ENCODE measurements at places on chromosomes 2 and 18.

- DNase-seq: no peak
Measured at GRCh38 chr2:33069894-33070651, 123.3 kb downstream of the LTBP1 start.

- DNase-seq: no peak
Measured at GRCh38 chr2:9983401-9984216, 32.1 kb downstream of the GRHL1 start.

- no peak for DNase-seq
Measured at GRCh38 chr2:30078521-30078920, 68.3 kb upstream of the YPEL5 start.

DNA sequence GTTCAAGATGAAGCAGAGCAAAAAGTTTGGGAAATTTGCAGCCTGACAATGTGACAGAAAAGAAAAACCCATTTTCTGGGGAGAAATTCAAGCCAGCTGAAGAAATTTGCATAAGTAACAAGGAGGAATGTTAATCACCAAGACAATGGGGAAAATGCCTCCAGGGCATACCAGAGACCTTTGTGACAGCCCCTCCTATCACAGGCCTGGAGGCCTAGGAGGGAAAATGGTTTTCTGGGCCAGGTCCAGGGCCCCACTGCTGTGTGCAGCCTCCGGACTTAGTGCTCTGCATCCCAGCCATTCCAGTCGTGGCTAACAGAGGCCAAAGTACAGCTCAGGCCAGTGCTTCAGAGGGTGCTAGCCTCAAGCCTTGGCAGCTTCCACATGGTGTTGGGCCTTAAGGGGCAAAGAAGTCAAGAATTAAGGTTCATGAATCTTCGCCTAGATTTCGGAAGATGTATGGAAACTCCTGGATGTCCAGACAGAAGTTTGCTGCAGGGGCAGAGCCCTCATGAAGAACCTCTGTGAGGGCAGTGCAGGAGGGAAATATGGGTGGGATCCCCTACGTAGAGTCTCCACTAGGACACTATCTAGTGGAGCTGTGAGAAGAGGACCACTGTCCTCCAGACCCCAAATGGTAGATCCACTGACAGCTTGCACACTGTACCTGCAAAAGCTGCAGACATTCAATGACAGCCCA, 314.1 kb upstream of the TRIB2 start:
- no peak for DNase-seq

DNA sequence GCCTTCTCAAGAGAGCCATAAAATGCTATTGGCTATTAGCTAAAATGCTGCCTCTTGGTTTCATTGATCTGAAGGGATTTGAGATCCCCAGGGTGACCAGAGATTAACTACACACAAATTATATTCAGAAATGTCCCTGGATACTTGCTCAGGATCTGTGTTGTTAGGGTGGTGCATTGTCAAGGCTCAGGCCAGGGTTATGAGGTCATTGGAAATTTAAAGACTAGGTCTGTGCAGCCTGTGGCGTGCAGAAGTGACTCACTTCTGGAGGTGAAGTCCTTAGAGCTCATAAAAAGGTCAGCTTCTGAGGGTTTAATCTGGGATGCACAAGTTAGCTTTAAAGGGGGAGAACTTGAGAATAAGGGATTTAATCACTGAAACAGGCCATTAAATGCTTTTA, 23.5 kb downstream of the LRRTM1 start:
- no peak for DNase-seq

DNA sequence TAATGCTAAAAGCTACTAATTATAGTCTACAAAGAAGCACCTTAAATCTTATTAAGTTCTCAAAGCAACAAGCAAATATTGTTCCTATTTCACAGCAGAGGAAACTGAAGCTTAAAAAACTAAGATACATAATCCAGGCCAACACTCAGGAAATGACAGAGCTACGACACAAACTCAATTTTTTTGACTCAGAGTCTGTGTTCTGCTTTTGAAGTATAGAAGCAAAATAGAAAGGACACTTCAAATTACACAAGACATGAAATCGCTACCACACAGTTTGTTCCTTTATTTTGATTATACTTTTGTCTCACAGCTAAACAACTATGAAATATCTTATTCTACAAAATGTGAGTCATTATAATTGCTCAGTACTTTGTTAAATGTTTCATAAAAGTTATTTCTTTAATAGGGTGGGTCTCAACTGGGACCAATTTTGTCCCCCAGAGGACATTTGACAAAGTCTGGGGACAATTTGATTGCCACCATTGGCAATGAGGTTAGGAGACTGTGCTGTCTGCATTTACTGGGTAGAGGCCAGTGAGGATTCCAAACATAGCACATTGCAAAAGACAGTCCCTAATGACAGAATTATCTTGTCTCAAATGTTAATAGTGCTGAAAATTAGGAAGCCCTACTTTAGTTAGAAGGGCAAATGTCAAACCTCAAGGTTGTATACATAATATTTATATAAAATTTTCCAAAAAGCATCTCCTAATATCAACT, 101.5 kb upstream of the GRB14 start:
- no peak for DNase-seq

GRCh38 chr2:44548221-44549098, 186.7 kb downstream of the CAMKMT start:
- DNase-seq: no peak

DNA sequence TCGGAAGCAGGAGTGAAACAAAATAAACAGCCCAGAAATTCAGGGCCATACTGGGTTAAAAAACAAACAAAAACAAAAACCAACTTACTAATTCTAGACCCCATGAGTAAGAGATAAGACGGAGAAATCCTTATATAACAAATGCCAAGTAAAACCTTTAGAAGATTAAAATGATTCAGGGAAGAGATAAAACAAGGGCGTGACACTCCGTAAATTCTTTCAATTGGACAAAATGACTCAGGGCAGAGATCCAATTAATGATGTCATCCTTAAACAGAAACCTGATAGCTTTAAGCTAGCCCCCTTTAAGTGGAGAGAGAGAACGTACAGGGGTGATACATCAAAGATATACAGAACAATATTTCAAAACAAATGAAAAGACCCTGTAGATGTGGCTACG, 317.4 kb downstream of the NBAS start:
- no peak for DNase-seq

GRCh38 chr18:46237891-46238290, 133.7 kb downstream of the HAUS1 start:
- no peak for DNase-seq

GRCh38 chr2:189530965-189531637, 49.5 kb downstream of the SLC40A1 start:
- DNase-seq: no peak

- peak; percentile 34 for DNase-seq
Measured at GRCh38 chr18:12904012-12904516, 20.0 kb upstream of the PTPN2 start.

GRCh38 chr18:76752400-76752799, 70.0 kb upstream of the ZNF236 start:
- no peak for DNase-seq

- no peak for DNase-seq
Measured at GRCh38 chr18:9421901-9422327, 53.4 kb upstream of the RALBP1 start.

GRCh38 chr2:197804758-197805714, 643 bp downstream of the PLCL1 start:
- DNase-seq: no peak

DNA sequence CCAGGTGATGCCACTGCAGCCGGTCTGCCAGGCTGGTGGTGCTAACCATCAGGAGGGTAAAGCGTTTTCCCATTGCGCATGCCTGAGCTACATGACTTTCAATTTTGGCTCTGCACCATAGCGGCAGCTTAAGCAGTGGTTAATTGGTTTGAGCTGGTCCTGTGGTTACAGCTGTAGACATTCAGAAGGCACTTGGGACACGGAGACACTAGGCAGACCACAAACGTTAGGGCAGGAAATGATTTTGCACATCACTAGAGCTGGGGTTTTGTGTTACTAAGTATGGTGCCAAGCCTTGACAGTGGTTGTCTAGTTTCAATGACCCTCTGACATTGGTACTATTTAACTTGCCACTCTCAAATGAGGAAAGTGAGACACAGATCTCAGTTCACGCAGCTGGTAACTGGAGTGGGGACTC, 28.9 kb upstream of the CNOT11 start:
- DNase-seq: peak; percentile 10

DNA sequence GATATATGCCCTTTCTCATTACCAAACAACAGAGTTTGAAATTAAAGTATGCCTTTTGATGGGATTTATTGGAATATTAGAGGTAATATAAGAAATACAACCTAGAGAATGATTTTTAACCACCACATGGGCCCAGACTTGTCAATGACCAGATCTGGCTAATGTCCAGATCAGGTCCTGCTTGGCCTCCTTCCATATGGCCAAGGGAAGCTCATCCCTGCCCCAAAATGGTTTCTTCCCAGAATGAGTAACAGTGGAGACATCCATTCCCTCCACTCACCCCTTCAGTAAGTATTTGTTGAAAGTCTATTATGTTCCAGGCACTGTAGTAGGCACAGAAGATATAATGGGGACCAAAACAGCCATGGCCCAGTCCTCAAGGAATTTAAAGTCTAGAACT, 54.9 kb downstream of the ANTXR1 start:
- no peak for DNase-seq

DNA sequence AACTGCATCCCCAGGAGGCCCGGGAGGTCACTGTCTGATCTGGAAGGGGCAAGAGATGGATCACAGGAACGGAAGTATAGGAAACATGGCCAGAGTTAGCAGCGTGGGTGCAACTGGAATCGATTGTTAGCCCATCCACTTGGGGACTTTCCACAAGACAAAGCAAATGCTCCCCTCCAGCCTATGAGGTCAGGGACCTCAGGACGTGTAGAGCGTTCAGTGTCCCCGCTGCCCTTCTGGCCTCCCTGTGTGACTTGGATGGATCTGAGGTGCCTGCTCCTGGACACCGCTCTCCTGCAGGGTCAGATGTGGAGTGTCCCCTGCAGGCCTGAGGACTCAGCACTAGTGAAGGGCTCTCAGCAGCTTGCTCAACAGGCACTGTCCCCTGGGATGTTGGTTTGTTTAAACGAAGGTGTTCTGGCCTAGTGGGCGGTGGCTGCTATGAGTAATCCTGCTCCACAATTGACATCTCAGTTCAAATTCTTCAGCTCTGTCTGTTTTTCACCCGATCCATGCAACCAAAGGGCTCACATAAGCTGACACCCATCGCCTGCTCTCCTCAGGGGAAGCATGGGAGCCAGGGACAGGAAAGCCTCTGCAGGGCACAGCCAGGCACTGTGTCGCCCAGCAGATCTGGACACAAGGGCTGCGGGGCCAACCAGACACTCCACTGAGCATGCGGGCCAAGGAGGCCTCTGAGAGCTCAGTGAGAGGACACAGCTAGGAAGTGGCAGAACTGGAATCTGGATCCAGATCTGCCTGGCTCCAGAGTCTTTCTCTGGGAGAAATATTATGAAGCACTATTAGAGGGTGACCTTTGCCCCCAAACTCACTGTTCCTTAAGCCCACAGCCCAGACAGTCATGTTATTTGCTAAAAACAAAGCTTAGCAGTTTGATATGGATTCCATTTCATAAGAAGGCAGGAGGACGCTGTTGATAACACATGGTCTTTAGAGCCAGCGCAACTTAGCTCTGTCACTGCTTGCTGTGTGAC, 78.5 kb downstream of the RHOB start:
- no peak for DNase-seq

DNA sequence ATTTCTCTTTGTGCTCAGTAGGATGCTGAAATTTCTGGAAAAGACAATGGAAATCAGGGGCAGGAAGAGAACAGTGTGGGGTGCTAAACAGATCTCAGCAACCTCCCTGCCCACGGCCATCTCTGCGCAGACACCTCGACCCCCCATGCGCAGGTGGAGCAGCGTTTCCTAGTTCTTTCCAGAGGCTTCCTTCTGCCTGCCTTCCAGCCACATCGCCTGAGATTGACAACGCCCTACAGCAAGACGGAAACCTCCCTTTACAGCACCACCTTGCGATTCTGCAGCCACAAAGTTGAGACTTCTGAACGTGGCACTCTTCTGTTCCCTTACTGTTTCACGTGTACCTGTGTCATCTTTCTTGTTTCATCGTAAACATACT, 31.4 kb upstream of the CASP8 start:
- no peak for DNase-seq

DNA sequence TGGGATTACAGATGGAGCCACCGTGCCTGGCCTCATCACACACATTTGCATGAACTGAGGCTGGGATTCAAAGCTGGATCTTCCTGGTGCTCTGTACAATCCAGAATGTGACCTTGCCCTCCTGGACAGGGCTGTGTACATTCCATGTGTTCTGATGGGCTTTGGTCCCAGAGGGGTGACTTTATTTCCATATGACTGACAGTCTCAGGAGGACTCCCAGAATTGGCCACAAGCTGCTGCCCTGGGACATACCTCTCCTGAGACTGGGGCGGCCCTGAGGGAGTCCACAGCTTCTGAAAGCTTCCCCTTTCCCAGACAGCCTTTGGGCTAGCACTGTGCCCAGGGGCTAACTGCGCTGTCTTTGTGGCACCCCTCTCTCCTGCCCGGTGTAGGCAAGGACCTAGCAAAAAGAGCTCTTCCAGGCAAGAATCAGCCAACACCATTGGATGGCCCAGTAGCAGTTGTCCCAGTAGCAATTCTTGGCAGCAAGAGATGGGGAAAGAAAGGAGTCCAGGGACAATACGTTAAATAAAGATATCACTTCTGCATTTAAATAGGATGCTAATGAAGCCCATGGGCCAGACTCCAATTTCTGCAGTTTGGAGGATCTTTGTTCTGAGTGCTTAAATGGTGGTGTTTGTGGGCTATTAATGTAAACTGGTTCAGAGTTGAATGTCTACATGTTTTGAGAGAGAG, 26.4 kb upstream of the ZNF532 start:
- DNase-seq: no peak

DNA sequence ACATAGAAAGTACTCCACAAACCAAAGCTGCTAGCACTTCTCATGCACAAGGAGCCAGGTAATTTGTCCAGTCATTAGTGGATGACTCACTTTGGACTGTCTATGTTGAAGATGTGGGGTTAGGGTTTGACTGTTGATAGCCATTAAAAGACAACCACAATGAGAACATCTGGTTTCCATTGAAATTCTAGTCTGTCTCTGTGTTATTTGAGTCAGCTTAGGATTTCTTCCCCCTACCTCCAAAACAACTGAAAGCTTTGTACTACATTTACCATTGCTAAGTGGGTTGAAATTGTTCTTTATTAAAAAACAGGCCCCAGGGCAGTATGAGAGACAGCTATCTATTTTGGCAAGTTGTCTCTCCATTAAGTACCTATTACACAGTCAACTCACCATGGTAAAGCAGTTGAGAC, 50.2 kb upstream of the ANKRD44 start:
- no peak for DNase-seq

- no peak for DNase-seq
Measured at GRCh38 chr2:161406316-161406715, 9.8 kb upstream of the TBR1 start.

DNA sequence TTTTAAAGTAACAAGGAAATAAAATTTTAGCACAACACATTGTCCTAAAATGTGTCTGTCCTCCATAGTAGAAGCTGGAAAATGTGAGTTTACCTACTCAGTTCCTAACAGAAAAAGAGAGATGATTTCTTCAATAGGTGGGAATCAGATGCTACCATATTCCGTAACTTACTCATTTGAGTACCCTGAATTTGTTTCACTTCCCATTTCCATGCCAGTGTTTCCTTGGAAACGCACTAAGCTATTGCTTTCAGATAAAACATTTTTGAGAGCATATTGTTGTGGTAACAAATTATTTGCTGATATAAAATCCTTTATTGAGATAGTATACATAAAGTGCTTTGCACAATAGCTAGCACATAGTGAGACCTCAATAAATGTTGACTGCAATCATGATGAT, 137.5 kb upstream of the BARD1 start:
- no peak for DNase-seq

GRCh38 chr18:62744076-62744968, 29.0 kb downstream of the PHLPP1 start:
- DNase-seq: no peak

Data from effector memory CD4-positive, alpha-beta T cell (primary cell).